ENCODE measurements at places on chromosomes 4 and X. TPM values are rescaled to one million over a fixed set of nuclear protein-coding genes. Genes with fewer than 3 reads are reported as not detected.

DNA sequence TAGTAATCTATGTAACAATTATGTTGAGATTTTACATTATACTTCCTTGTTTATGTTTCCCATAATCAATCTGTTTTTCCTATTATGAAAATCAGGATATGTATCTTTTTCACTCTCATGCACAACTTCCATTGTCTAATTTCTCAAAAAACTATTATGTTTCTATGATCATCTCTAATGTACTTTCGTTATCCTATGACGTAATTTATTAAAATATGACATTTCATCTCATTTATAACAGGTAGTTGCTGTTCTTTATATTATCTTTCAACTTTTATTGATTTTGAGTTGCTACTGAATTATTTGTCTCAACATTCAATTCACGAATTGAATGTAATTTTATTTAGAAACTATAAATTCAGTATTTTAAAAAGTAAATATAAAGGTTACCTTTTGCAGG, 100.8 kb upstream of the MAGEB18 start:
- no peak for DNase-seq

DNA sequence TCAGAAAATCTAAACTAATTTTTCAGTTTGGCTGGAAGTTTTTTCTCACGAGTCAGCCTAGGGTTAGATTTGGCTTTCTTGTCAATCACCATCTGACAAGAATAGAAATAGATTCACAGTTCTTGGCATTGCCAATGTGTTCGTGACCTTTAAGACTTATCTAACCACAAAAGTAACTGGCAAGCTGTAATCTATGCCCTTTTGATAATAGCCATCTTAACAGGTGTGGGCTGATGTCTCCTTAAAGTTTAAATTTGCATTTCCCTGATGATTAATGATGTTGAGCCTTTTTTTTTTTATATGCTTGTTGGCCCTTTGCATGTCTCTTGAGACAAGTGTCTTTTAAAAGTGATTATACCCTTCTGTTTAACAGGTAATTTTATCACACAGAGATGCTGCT, 460.3 kb upstream of the PRKX start:
- DNase-seq = no peak

DNA sequence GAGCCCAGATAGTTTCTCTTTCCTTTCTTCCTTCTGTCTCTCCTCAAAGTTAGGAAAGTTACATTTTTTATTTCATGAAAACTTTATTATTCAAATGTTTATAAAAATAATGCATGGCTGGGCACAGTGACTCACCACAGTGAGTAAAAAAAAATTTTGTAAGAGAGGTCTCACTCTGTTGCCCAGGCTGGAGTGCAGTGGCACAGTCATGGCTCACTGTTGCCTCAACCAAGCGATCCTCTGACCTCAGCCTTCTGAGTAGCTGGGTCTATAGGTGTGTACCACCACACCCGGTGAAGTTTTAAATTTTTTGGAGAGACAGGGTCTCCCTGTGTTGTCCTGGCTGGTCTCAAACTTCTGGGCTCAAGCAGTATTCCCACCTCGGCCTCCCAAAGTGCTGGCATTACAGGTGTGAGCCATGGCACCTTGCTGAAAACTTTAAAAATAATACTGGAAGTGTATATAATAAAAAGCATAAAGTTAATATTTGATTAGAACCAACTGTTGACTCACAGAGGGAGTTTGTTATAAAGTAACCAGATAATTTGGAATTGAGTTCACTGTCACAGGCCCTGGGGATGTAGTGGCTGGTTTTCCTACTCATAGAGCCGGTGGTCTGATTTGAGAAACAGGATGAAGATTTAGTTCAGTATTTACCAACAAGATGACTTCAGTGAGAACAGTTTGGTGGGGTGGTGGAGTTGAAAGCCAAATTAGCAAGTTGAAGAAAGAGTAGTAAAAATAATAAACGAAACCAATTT, 18.0 kb downstream of the CMC4 start:
- no peak for DNase-seq

DNA sequence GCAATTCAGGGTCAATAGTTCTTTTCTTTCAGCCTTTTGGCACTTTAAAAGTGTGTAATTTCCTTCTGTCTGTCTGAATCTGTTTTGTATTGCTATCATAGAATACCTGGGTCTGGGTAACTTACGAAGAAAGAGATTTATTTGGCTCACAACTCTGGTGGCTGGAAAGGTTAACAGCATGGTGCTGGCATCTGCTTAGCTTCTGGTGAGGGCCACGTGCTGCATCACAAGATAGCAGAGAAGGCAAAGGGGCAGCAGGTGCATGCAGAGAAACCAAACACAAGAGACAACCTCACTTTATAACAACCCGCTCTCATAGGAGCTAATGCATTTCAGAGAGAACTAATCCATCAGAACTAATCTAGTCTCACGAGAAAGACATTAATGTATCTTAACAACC, 18.8 kb downstream of the RGN start:
- no peak for DNase-seq

GRCh38 chr4:6391186-6391851, 81.1 kb downstream of the PPP2R2C start:
- no peak for DNase-seq

Gene DMP1
- total RNA-seq = 0.16 TPM

Gene YTHDC1
- total RNA-seq = 103 TPM

GRCh38 chr4:146135941-146136340, 39.6 kb upstream of the LSM6 start:
- DNase-seq = no peak

DNA sequence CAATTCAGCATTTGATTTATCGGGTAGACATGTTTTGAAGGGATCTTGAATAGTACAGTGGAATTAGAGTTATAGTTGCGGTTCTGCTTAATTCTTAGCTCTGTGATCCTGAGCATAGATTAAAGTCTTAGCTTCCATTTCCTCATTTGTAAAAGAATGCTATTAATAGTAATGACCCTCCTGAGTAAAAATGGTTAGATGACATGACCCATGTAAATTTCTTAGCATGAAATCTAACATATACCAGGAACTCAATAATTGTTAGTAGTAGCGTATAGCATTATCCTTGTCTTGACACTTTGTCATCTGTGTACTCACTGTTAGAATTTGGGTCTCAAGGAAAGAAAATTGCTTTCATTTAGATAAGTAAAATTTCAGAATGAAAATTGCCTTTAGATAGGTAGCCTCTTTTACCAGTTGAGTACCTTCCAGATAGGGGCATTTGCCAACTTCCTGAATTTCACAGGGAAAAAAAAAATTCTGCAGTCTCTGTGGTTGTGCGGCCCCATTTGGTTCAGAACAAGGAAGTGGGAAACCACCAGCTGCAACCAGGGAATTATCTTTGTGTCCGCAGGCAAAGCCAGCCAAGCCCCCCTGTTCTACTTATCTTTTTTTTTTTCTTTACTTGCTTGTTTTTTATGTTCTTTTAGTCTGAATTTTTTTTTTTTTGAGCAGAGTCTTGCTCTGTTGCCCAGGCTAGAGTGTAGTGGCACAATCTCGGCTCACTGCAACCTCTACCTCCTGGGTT, 86.9 kb downstream of the TMEM164 start:
- DNase-seq = no peak

- DNase-seq = no peak
Observed at GRCh38 chrX:41822892-41823291, 98.9 kb downstream of the GPR82 start.
